ENCODE measurements at places on chromosomes 2 and 18.

- DNase-seq, result no peak
These were observed 860.6 kb upstream of the ZEB2 start for GRCh38 chr2:145380436-145381017.

DNA sequence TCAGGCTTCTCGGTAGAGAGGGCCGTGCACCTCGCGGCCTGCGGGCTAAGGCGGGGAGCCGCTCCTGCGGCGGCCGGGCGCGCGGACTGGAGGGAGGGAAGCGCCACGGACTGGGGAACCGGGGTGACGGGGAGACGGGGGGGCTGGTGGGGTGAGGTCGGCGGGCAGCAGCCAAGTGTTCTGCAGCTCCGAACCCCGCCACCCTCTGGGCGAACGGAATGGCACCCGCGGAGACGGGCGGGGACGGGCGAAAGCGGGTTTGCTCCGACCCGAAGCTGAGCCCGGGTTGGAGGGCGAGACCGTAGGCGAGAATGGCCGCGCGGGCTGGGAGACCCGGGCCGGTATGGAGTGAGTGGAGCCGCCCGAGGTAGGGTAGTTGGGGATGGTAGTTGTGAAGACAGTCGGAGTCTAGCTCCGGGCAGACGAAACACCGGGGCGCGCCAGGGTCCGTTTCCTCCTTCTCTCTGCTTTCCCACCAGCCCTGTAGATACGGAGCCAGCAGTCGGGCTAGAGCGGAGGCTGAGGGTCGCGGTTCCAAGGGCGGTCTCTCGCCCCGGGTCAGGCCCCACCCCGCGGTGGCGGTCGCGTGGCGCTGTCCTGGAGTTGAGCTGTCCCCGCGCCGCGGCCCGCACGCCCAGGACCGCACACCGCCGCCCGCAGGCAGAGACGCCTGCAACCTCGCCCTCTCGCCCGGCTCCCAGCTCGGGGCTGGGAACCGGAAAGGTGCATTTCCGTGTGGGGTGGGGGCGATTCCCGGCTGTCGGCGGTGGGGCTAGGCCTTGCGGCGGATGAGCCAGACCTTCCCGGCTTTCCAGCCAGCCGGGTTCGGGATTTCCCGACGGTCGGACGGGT is 160.3 kb upstream of the SIX2 start:
- peak; percentile 68 for DNase-seq

- DNase-seq, result peak; percentile 4
These were observed 75.8 kb upstream of the BCL11A start for GRCh38 chr2:60629305-60629662.

GRCh38 chr2:30252723-30253701 is 21.7 kb downstream of the LBH start:
- no peak for DNase-seq

- DNase-seq, result peak; percentile 99
These were observed at the start of gene GIGYF2 for GRCh38 chr2:232697059-232697806. Gene GIGYF2 (plus strand): TSS chr2:232697331. CDS start chr2:232735198, 37,867 bp downstream.

GRCh38 chr2:23092831-23093230 is 292.1 kb upstream of the KLHL29 start:
- DNase-seq, result no peak

- DNase-seq, result no peak
These were observed 70.3 kb downstream of the TMEM17 start for GRCh38 chr2:62435720-62436119.

- no peak for DNase-seq
These were observed 615.1 kb downstream of the IRS1 start for GRCh38 chr2:226184540-226184939.

DNA sequence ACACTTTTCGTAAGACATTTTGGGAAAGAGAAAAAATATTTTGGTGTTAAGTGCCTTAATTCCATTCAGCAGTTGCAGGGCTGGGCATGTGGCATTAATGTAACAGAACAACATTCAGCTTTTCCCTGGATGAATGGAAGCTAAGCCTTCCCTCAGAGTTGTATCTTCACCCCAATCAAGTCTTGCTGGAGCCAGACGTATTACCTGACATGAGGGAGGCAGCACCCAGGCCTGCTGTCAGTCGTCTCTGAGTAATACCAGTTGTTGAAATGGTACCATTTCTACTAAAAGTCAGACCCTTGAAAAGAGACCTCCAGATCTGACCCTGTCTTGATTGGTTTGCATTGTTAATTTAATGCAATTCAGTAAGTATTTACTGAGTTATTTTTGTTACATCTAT is 57.5 kb downstream of the MALT1 start:
- DNase-seq, result no peak

DNA sequence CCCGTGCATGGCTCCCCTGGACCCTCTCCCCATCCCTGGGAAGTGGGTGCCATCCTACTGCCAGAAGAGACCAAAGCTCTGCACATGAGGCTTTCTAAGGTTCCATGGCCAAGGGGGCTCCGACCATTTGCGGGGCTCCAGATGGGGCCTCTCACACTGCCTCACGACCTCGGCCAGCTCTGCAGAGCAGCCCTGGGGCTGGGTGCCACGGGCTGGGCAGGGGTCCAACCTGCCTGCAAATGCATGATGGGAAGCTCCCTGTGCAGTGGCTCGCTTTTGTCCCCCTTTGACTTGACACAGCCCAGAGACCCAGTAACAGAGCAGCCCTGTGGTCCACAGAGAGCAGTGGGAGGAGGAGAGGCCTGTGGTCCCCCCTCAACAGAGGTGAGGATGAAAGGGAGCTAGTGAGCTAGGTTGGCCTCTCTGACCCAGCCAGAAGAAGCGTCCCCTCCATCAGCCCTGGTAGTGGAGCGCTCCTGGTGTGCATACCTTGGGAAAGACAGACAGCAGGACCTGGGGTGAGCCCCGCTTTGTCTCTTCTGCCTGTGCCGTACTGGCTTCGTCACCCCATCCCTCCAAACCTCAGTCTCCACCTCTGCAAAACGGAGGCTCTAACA is 174.1 kb downstream of the DDX1 start:
- DNase-seq, result no peak

DNA sequence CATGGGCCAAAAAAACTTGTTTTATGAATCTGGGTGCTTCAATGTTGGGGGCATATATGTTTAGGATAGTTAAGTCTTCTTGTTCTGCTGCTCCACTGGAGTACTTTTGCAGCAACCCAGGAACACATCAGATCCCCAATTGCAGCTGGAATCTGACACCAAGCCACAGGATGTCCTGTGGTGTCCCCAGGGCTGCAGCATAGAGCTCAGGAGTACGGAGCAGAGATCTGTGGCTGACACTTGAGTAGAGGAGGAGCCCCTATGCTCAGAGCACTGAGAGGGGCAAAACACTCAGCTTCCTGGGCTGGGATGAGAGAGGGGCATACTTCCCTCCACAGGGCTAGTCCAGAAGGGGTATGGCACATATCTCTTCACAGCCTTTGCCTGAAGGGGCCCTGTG is 138.9 kb upstream of the ERBB4 start:
- peak; percentile 19 for DNase-seq

DNA sequence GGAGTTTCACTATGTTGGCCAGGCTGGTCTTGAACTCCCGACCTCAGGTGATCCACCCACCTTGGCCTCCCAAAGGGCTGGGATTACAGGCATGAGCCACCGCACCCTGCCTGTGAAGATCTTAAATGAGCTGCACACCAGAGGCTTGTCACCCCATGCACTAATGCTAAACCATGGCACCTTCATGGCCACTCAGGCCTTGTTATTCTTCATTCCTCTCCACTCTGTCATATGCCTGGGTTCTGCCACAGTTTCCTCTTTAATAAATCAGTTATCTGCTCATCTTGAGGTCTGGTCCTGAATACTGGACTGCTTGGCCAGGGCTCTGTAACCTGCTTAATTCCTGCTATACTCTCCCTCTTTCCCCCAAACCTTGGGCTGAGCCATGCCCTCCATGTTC is 303.9 kb upstream of the FBXO11 start:
- DNase-seq, result no peak

- no peak for DNase-seq
These were observed 12.7 kb upstream of the IL18R1 start for GRCh38 chr2:102342888-102343287.

DNA sequence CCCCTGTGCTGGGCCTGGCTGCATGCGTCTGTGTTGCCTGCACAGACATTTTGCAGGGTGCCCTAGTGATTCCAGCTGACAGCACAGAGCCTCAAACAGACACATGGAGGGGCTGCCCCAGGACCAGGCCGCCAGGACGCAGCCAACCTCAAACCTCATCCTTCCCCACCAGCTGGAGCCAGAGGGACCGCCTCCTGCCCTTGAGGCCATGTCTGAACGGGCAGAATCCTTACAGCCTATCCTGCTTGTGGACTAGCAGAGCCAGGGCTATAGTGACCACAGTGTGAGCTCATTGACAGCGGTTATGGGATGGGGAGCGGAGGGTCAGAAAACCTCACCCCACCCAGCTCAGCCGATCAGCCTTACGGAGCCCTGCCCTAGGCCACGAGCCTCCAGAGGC is 22.4 kb downstream of the ODC1 start:
- DNase-seq, result no peak

DNA sequence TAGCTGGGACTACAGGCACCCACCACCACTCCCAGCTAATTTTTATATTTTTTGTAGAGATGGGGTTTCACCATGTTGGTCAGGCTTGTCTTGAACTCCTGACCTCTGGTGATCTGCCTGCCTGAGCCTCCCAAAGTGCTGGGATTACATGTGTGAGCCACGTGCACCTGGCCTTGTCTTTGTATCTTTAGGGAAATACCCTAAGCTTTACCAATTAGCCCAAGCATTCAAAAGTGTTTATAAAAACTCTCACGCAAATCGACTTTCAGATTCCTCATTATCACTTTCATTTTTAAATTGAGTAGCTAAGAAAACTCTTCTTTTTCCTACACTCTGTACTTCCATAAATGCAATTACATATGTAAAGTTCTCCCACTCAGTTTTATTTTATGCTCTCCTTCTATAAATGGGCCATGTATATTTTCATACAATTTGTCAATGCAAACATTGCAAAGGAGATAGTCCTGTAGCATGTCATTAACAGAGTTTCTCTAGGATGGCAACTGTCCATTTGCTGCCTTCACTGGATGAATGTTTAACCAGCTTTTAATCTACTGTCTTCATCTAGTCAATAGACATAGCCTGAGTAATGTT is 326.2 kb upstream of the LRATD1 start:
- no peak for DNase-seq

GRCh38 chr2:195613922-195614321 is 43.1 kb upstream of the SLC39A10 start:
- peak; percentile 9 for DNase-seq

- no peak for DNase-seq
These were observed 74.3 kb upstream of the COL5A2 start for GRCh38 chr2:189253836-189254235.

DNA sequence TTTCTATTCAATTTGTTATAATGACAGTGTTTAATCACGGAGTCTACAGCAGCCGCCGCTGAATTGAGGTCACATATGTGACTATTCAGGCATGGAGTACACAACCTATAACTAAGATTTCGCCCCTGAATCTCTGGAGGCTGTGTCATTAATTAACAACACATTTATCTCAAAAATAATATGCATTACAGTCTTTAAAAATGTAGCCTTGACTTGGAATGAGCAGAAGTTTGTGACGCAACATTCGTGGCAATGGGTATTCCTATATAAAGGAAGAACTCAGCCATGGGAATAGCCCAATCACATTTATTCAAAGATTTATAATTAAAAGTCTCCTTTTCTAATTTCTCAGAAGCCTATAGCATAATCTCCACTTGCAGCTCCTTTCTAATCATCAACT is 60.6 kb upstream of the LYPD1 start:
- no peak for DNase-seq

DNA sequence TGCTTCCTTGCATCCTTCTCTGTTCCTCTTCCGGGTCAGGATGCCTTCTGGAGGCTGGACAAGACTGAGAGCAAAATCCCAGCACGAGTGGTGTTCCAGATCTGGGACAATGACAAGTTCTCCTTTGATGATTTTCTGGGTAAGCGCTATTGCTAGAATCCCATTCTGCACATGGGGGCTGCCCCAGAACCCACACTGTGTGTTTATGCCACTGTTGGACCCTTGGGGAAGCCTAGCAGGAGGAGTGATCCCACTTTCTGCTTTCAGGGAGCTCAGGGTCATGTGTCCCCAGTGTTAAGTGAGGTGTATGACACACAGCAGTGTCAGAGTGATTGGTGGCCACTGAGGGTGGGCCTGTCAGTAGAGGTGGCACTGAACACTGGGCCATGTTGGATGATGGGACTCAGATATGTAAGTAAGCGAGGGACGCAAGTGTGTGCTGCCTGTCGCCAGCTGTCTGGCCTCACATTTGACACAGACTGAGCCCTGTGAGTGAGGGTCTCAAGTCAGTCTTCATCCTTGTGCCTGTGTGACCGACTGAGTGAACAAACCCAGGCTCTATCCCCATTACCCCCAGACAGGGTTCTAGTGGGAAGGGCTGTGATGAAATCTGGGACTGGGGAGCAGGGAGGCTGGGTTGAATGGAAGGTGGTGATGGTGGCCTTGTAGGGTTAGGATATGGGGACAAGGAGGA is 220.9 kb downstream of the DYSF start:
- no peak for DNase-seq

- DNase-seq, result no peak
These were observed 21.2 kb downstream of the ATP6V1C2 start for GRCh38 chr2:10742666-10743065.

- DNase-seq, result no peak
These were observed 981 bp upstream of the SF3B1 start for GRCh38 chr2:197435598-197436420.

DNA sequence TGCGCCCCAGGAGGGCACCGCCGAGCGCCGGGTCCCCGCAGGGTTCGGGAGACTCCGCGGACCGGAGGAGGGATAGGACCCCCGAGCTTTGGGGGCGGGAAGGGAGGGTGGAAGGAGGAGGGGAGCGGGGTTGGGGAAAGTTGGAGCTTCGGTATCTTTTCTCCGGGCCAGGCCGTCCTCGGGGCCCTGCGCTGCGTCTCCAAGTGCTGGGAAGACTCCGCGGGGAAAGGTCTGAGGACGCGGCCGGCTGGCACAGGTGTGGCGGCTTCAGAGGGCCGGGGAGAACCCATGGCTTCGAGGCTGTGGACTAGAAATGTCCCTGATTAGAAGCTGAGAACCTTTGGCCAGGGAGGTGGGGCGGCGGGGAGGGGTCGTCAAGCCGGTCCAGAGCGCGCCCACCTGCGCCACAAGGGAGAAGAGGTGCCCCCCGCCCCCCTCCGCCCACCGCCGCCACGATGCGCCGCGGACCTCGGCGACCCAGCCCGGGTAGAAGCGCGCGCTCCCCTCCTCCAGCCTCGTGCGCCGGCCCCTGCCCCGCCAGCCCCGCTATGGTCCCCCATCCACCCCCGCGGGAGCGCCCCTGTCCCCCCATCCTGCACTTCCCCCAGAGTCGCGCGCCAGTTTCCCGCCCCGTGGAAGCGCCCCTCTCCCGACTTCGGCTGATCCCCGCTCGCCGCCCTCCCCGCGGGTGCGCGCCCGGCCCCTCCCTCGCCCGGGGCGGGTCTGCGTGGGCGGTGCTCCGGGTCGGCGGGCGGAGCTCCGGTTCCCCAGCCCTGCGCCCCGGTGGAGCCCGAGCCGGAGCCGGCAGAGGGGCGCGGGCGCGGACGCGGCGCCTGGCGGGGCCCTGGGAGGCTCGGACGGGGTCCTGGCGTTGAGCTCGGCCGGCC is at the start of gene SNTG2:
SNTG2 (plus strand) TSS at position 770 of the 887 bp plus-strand sequence. CDS start 148 bp downstream, outside the sequence.
- DNase-seq, result peak; percentile 9

GRCh38 chr2:172394002-172394401 is 33.4 kb upstream of the ITGA6 start:
- no peak for DNase-seq
